Glomerular endothelial cell (primary cell): ENCODE measurements at places on chromosomes 11 and 22. TPM values are rescaled to one million over a fixed set of nuclear protein-coding genes. Genes with fewer than 3 reads are reported as not detected.

Gene SUSD2
- total RNA-seq, result 0.19 and 0.23 TPM in 2 replicates

Gene TNNI2
- not detected in 2 replicates for total RNA-seq

Gene KCNJ11
- total RNA-seq, result 1.0 TPM in 1 of 2 replicates, not detected in the other

Gene BRD1
- total RNA-seq, result 22.8 and 30.9 TPM in 2 replicates

Gene LMNTD2
- total RNA-seq, result 1.3 and 3.3 TPM in 2 replicates

Gene STK33
- 4.1 and 6.4 TPM in 2 replicates for total RNA-seq

Gene ADAMTS15
- total RNA-seq, result 1.7 and 8.5 TPM in 2 replicates

Gene WT1
- 1.1 and 1.4 TPM in 2 replicates for total RNA-seq

Gene ASPHD2
- 2.6 and 5.4 TPM in 2 replicates for total RNA-seq

Gene LGALS12
- total RNA-seq, result not detected in 2 replicates

Gene TSSK2
- total RNA-seq, result not detected in 2 replicates

Gene GTSE1
- 1.5 and 7.5 TPM in 2 replicates for total RNA-seq

Gene ISX
- total RNA-seq, result not detected in 2 replicates

Gene OTOG
- not detected in 2 replicates for total RNA-seq

Gene CST6
- total RNA-seq, result 0.29 and 0.82 TPM in 2 replicates

Gene IGF2
- 8.8 and 50.6 TPM in 2 replicates for total RNA-seq

Gene WNT11
- not detected in 2 replicates for total RNA-seq

Gene GLB1L2
- total RNA-seq, result 0.92 and 0.99 TPM in 2 replicates

Gene SPI1
- total RNA-seq, result not detected in 2 replicates

Gene SLC22A8
- total RNA-seq, result not detected in 2 replicates
